ENCODE measurements at places on chromosomes 3 and 15.

- DNase-seq, result no peak
Observed at GRCh38 chr3:98886525-98886924, 15.0 kb downstream of the DCBLD2 start.

DNA sequence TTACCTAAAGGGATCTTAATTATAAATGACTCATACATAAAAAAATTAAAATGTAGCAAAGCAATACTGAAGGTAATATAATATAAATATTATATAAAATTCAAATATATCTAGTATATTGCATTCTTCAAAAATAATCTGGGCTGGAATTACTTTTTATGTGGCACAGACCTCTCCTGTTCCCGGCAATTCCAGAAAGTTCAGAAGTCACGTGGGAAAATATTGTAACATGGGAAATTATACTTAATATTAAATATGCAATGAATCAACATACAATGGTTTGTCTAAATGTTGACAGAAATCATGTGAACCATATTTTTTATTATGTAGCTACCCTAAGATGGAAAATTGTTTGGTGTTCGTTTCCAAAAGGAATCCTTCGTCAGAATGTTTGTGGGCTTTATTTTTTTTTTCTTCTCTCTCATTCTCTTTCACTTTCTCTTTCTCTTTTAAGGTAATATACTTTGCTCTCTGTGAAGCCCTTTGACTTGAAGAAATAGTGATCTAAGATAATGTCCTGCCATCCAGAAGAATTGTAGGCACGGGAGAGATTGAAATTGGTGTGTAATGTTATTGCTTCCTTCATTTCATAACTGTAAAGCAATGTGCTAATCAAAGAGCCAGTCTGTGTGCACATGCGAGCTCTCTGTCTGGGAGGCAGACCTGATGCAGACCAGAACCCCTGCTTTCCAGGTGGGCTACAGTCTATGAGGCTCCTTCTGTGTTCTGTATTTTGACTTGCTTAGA lies 559.4 kb downstream of the NR2F2 start:
- DNase-seq, result no peak

DNA sequence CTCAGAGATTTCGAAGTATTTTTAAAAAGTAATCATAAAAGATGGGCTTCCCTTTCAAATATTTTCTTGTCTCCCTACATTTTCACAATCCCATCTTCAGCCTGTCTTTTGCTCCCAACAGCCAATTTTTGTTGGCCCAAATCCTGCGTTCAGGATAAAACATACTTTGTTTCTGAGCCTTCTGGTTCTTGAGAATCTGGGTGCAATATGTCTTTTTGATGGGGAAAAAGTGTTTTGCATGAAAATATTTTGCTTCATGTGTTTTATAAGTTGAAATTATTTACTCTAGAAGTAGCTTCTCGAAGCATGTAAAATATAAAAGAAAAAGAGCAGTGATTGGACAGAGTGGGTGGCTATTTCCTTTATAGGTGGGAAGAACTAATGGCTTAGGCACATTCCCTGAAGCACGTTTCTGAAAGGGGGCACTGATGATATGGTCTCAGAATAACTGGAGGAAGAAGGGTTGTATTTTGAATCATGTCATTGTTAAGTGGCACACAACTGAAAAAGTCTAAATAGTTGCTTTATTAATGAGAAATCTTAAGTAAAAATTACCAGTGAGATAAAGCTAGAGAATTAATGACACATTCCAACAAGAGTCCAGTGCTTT lies 3.9 kb downstream of the UNC13C start:
- DNase-seq, result no peak

DNA sequence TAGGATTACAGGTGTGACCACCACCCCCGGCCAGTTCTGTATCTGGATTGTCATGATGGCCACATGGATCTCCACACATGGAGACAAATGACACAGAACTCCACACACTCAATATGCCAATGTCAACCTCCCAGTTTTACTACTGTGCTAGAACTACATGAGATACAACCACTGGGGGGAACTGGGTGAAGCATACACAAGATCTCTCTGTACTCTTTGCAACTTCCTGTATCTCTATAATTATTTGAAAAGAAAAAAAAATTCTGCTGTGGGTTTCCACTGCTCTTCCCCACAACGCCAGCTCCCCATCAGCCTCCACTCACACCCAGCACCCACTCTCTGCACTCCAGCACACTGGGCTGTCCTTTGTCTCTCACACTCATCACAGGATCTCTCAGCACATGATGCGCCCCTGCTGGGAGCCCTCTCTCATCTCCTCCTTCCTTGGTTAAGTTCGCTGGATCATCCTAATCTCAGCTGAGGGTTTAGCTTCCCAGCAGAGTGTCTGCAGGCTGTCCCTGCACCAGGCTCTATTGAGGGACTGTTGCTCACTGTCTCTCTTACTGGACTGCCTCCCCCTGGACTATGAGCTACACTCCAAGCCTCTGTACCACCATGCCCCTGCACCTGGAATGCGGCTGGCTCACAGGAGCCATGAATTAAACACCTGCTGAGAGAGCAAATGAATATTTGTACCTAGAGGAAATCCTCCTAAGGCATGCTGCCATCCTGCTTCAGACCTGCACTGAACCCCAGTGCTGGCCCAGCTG lies 10.7 kb upstream of the RAB43 start:
- DNase-seq, result no peak

DNA sequence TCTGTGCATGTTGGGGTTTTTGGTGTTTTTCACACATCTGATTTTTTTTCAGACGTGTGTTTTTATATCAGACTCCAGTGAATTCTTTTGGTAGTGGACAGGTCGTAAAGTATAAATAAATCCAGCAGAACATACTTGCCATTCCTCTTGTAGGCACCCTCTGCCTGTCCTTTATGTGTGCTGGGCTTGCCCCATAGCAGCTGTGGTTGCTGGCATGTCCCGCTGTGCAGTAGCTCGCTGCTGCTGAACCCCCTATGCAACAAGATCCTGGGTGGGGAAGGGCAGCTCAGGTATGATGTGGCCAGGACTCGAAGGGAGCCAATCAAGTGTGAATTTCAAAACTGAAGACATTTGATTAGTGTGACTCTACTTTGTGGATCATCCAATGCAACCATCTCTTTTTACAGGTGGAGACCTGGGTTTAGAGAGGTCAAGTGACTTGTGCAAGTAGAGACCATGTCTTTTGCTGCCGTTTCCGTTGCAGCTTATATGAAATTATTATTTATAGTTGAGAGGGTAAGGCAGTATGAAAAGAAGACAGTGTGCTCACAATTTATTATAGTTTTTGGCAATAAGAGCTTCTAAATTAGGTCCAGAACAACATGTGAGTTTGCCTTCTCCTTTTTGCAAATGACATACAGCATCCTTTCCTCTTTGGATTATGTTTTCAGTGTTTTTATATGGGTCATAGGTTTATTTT lies 350.8 kb upstream of the C2CD4B start:
- DNase-seq, result no peak

GRCh38 chr3:187504435-187504834 lies 136.2 kb downstream of the RTP4 start:
- DNase-seq, result no peak

DNA sequence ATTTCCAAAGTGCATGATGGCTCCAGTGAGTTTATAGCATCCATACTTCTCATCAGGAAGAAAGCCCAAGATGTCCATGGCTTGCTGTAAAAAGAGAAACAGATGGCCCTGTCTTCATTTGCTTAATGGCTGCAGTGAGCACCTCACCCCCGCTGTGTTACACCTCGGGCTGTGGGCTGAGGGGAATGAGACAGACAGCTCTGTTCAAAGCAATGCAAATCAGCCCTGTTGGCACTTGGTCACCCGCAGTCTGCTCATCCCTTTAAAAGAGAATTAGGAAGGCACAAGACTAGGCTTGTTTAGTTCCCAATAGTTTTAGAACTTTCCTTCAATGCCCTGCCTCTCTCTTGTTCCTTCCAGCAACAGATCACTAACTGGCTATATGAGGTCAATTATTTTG lies 25.2 kb downstream of the MYH15 start:
- no peak for DNase-seq

- DNase-seq, result no peak
Observed at GRCh38 chr3:2684046-2684445, 426.1 kb downstream of the IL5RA start.

GRCh38 chr3:85148036-85148435 lies 189.2 kb downstream of the CADM2 start:
- DNase-seq, result no peak

DNA sequence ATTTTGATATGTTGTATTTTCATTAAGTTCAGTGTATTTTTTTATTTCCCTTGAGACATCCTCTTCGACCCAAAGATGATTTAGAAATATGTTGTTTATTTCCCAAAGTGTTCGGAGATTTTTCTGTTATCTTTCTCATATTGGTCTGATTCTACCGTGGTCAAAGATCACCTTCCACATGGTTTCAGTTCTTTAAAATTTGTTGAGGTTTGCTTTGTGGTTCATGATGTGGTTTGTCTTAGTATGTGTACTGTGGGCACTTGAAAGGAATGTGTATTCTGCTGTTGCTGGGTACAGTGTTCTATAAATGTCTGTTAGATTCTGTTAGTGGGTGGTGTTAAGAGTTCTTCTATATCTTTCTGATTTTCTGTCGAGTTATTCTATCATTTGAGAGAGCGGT lies 103.4 kb upstream of the FHIT start:
- no peak for DNase-seq

DNA sequence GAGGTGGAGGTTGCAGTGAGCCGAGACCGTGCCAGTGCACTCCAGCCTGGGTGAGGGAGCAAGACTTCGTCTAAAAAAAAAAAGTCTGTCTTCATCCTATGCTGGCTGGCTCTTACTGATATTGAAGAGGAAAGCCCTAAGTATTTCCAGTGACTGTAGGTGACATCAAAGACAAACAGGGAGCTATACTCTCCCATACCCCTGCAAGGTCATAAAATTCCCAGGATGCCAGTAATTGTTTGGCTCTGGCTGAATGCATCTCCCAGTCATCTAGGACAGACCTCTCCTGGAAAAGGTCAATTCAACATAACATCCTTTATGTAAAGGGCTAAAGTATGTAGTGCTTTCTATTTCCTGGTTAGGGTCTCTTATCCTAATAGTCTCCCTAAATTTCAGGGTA lies 8.0 kb downstream of the ZBBX start:
- no peak for DNase-seq

DNA sequence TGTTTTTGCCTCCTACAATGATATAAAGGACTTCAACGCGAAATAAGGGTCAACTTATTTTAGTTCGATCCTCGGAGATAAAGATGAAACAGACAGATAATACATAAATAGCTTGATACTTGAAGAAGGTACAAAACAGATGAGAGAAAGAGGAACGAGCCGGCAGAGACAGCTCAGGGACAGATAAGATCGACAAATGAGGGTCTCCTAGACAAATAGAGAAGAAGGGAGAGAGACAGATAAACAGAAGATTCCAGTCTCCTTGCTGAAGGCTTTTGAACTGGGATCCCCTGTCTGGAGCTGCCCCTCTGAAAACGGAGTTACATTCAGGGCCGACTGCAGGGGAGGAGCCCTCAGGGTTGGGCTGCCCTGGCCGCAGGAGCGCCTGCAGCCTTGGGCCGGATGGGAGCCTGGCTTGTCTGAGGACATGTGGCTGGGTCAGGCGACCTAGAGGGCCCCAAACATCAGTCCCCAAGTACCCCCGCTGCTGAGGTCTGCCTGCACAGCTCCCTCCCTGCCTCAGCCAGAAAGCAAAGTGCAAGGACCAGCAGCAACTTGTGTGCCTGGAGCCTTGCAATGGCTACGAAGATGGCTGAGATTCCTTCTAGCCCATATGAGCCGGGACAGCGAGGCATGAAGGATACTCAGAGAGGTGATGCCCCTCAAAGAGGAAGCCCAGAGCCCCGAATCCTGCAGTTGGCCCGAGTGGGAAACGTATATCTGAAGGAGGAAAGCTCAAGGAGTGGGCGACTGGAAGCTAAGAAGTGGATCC lies 926 bp upstream of the SKOR1 start:
- DNase-seq, result no peak
